Stimulated activated naive CD8-positive, alpha-beta T cell treated with anti-CD3 and anti-CD28 coated beads, Interleukin-15, Interleukin-2, amounts not matched to agents 100 U/mL and 50 U/mL, for 24 hours (primary cell): ENCODE measurements at places on chromosomes 3 and 15.

- DNase-seq, result no peak
These were observed 23.8 kb upstream of the TM2D3 start for GRCh38 chr15:101675796-101676582.

DNA sequence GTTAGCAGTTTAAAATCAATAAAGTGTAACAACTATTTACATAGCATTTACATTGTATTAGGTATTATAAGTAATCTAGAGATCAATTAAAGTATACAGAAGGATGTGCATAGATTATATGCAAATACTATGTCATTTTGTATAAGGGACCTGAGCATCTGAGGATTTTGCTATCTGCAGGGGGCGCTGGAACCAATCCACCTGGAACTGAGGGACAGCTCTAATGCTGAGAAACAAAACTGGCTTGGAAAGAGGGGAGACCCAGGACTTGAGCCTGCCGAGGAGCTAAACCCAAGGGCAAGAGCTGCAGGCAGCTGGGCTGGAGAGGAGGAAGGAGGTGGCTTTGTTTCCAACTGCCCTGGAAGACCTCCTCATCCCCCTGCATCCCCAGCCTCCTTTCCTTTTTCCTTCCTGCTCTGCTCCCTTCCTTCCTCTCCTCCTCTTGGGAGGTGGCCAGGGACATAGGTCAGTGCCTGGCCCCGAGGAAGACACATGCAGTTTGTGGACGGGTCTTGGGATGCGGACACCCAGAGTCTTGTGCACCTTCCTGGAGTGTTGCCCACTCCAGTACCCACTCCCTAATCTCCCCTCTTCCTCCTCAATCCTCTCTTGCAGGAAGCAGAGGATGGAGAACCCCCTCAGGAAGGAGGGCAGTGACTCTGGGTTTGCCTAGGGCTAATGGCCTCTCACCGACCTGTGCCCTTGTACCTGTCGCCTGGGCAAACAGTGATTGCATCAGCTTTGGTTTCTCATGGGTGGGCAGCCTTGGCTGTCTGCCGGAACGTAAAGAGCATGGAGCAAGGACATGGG, 825 bp upstream of the RTP3 start:
- peak; percentile 48 for DNase-seq

DNA sequence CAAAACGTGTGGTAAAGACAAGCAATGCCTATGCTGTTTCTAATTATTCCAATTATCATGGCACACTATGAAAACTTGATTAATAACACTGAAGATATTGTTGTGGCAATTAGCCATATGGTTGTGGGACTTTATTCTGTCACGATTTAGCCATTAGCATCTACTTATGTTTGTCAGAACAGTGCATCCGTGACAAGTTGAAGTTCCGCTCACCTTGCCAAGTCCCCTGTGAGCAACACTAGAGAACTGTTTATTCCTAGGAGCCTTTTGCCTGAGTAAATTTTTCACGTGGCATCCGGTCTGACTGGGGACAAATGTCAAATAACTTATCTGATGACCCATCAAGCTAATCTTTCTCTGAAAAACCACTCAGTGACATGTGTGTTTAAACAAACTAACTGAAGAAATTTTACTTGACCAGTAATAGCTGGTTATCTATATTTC, 403.3 kb downstream of the TBC1D5 start:
- DNase-seq, result no peak

DNA sequence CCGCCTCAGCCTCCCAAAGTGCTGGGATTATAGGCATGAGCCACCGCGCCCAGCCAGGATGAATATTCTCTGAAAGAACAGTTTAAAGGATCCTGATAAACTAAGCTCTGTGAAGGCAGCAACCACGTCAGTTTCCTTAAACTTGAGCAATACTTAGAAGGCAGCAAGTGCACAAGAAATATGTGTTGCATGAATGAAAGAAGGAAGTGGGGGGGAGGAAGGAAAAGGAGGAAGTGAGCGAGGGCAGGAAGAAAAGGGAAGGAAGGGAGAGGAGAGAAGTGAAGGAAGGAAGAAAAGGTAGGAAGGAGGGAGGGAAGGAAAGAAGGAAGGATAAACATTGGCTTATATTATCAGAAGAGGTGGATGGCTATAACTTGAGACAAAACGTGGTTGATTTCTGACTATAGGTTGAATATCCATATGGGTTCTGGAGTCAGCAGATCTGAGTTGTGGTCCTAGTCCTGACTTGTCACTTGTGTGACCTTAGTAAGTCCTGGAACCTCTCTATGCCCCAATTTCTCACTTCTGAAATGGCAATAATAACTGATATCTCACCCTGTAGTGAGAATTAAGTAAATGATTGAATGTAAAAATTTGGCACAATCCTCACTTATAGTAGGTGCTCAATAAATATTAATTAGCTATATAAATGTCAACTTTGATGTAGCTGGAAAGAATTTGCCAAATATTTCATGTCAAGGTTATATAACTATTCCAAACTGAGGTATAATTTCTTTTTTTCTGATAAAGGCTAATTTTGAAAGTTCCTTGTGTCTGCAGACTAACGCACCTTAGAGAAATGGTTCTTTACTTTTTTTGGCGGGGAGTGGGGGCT, 12.0 kb upstream of the SEMA4B start:
- DNase-seq, result no peak

GRCh38 chr15:67010898-67011616, 54.3 kb upstream of the SMAD3 start:
- no peak for DNase-seq

GRCh38 chr3:64867224-64867623, 179.4 kb upstream of the ADAMTS9 start:
- DNase-seq, result no peak

DNA sequence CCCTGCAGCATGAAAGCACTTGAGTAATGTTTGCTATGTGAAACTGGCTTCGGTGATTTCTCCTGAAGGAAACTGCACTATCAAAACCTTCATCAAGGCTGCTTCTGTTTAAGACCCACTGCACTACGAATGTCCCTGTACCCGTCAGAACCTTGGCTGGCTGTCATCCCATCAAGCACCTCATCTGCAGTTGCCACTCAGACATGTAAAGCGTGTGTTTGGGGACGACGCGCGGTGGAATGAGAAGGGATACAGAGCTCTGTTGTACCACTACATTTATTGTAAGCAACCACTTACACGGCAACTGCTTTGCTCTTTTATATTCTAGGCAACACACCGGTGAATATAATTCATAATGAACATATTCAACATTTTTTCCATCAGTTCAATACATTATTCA, 147.6 kb downstream of the TIGIT start:
- DNase-seq, result no peak
